Fibroblast of skin of right quadriceps (primary cell): ENCODE measurements at places on chromosomes 7 and 10.

DNA sequence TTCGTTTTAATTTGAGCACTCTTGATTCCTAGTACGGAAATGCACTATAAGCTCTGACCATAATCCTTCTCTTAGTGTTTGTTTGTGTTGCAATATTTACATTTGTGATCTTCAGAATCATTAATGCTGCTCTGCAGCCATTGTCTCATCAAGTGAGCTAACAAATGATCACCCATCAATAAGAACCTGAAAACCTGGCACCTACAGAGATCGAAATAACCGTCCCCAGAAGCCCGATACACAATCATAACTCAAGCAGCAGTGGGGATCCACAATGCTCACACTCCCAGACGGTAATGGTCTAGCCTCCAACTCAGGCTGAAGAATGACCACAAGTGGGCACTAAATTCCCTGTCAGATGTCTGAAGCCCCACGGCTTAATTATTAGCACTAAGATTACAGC is 156.0 kb upstream of the NFE2L3 start:
- DNase-seq, result no peak

DNA sequence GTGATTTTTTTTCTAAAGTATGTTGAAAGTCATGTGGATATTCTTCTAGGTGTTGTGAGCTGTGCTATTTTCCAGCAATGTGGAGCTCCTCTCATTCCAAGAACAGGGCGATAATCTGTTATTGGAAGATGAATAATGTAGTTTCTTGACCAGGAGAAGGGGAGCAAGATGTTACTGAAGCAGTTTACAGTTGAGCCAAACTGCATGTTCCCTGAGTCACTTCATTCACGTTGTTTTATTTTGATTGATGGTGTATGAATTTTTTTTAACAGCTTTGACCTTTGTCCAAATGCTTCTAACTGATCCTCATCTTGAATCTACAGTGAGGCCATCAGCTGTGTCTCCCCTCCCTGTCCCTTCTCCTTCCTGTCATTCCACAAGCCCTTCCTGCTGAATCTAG is 277.1 kb upstream of the KLF6 start:
- no peak for DNase-seq

- DNase-seq, result no peak
Observed at GRCh38 chr10:43000651-43001426, 76.0 kb upstream of the RET start.

DNA sequence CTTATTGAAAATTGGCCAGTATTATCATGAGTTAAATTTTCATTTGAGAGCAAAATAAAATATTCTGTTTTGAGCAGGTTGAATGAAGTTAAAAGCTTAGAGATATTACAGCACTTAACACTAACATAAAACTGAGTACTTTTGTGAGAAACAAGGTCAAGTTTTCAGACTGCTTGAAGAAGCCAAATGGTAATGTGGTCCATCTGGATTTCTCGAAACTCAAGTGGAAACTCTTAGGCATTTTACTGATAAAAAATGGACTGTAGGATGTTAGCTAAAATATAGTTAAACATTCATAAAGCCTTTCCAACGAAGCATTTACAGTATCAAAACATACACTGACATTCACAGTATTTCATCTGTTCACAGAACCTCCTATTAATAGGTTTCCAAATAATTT is 528.1 kb upstream of the SEMA3D start:
- DNase-seq, result no peak

- no peak for DNase-seq
Observed at GRCh38 chr10:73601486-73601921, 10.4 kb upstream of the USP54 start.

- DNase-seq, result peak; percentile 98
Observed at GRCh38 chr7:128739048-128739962, at the start of gene CALU. Gene CALU, plus strand, starts transcription at chr7:128739359. Its CDS starts 9,225 bp downstream, at chr7:128748584.

DNA sequence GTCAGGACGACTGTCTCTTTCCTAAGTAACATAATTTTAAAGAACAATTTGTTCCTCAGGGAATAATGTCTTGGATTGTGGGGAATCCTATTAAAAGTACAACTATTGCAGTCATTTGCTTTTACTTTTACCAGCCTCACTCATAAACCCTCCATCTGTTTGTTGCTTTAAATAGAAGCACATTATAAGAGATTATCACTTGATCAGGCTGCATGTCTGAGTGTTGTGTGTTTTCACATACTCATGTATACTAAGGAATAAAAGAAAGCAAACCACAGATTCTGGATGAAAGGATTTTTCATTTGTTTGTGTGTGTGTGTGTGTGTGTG is 1077.8 kb downstream of the KCNMA1 start:
- DNase-seq, result peak; percentile 48

DNA sequence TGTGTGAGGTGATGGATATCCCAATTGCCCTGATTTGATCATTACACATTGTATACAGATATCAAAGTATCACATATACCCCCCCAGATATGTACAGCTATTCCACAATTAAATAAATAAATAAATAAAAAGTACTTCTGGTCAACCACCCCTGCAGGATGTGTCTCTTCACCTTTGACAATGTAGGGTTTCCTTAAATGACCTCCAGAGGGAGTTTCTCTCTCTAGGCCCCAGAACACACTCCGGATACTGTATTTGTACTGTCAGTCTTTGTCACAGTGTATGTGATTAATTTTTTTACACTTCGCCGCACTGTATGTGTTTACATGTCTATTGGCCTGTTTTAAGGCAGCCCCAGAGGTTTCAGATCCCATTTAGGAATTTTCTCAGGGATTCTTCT is 123.6 kb downstream of the ADCYAP1R1 start:
- DNase-seq, result no peak

- DNase-seq, result no peak
Observed at GRCh38 chr10:132106431-132106830, 40.7 kb downstream of the JAKMIP3 start.

DNA sequence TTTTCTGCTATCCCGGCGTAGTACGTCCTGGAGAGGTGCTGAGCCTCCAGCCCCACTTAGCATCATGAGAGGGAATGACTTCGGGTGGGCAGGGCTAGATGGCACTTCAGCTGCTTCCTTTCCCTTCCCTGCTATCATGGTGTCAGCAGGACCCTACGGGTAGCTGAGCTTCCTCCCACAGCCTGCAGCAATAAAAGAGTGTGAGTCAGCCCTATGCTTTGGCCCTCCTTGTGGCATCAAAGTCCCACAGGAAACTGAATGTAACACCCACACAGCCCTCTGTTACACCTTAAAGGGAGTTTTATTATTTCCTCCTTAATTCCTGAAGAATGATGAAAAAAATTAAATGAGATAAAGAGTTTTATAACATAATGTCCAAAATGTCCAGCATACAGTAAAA is 458.1 kb downstream of the RPS24 start:
- DNase-seq, result peak; percentile 56

DNA sequence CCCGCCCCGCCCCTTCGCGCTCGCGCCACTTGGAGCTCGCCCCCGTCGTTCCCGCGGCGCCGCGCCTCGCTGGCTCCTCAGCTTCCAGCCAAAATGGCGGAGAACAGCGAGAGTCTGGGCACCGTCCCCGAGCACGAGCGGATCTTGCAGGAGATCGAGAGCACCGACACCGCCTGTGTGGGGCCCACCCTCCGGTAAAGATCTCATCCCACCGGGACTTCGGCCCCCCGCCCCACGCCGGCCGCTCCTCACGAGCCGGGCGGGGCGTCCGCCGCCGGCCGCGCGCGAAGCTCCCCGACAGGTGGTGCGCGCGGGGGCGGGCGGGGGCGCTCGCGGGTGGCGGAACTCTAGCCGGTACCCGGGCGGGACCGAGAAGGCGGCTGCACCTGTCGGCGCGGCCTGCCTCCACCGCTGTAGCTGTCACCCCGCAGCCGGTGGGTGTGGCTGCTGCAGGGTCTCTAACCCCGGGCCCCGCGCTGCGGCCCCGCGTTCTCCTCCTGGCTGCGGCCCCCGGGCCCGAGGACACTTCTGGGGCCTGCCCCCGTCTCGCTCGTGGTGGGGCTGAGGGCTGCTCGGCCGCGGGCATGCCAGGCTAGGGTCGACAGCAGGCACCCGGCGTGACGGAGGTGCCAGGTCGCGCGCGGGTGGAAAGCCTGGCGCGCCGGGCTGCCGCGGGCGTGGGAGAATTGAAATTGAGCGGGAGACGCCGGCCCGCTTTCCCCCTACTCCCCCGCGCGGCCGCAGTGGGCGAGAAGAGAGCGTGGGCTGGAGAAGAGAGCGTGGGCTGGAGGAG is at the start of gene EXOC6:
Gene EXOC6 (plus strand): TSS at position 80 of the 793 bp plus-strand sequence. CDS start 14 bp downstream, at position 94.
- peak; percentile 69 for DNase-seq

GRCh38 chr10:130854151-130854550 is 457.4 kb downstream of the TCERG1L start:
- DNase-seq, result no peak

- DNase-seq, result peak; percentile 32
Observed at GRCh38 chr7:12729112-12729511, 41.7 kb downstream of the ARL4A start.

DNA sequence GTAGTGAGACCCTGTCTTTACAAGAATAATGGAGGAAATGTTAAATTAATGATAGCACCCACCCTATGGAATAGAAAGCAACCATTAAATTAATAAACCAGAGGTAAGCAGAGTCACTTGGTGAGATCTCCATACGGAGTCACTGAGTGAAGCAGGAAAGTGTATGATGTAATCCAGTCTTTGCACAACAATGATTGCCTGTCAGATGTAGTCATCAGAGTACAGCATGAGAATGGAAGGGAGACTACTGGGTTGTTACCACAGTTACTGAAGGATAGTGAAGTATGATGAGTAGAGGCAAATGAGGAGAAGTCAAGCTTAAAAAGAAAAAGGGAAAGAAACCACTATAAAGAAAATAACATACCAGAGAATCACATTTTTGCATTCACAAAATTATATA is 371.9 kb upstream of the SHH start:
- no peak for DNase-seq

GRCh38 chr7:157523766-157524421 is 187.1 kb downstream of the DNAJB6 start:
- DNase-seq, result no peak

GRCh38 chr10:841535-841934 is 90.0 kb downstream of the LARP4B start:
- no peak for DNase-seq

DNA sequence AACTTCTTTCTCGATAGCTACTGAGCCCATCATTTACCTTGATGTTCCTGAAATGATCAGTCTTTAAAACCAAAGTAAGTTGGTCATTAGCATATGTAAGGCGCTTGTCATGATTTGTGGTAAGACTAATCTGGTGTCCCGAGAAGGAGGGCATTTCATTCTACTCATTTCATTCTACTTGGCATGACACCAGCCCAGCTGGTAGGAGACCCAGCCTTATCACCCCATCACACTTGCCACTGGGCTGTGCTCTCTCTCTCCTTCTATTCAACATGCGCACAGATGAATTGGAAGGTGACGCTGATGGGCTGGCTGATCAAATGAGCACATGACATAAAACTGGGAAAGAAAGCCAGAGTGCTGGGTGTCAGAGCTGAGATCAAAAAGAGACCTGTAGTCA is 65.7 kb downstream of the CRTAC1 start:
- no peak for DNase-seq

DNA sequence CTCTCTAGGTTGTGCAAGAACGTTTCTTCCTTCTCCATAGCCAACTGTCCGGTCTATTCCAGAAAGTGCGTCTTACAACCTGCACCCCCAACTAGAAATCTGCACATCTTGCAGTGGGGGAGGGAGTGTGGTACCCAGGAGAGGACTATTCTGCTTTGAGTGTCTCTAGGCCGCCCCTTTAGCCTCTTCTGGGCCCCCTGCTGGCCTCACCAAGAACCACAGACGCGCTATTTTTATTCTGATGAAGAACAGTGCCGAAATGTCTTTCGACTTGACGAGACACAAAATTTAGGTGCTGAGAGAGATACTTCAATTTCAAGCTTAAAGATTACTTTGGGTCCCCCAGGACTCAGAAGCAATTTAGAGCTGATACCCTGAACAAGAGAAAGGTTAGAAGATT is 1.0 kb downstream of the CNPY1 start:
- no peak for DNase-seq

DNA sequence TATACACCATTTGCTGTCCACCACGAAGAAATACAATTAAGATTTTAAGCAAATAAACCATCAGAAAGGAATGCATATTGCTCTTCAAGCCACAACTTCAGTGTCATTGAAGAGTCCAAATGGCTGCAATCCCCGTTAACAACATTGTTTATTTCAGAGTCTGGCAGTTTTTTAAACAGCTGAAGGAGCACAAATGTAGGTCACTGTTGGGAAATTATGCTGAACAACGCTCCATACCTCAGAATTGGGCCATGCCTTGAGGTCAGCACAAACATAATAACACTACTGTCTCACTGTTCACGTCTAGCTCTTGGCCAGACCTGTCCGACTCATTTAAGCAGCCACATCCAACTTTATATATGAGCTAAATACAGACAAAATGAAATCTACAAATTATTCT is 453.9 kb upstream of the GHITM start:
- DNase-seq, result no peak

GRCh38 chr10:64731016-64731415 is 1209.8 kb downstream of the REEP3 start:
- DNase-seq, result no peak

DNA sequence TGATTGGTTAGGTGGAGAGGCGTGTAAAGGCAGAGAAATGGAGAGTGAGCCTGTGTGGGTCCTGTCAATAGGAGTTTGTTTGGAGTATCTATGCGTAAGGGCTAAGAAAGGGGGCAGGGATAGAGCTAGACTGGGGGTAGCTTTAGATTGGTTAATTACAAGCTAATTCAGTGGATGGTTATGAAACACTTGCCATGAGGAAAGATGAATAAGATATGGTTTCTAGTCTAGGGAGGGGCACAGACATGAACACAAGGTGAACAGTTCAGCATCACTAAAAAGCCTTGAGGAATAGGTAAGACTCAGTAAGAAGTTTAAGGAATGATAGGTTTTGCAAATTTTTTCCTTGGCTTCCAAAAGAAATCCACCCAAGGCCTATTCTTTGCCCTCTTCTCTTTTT is 50.6 kb downstream of the PLPP4 start:
- no peak for DNase-seq

GRCh38 chr7:16841681-16842080 is 36.9 kb upstream of the AGR2 start:
- DNase-seq, result peak; percentile 48

- no peak for DNase-seq
Observed at GRCh38 chr10:22071332-22071731, 67.8 kb upstream of the DNAJC1 start.

- DNase-seq, result no peak
Observed at GRCh38 chr7:141114029-141114664, 40.3 kb downstream of the TMEM178B start.

- no peak for DNase-seq
Observed at GRCh38 chr10:112246-112645, 23.0 kb upstream of the ZMYND11 start.
